ENCODE measurements at places on chromosomes 2 and 18.
A peak's percentile ranks its signal among the peaks of the same experiment; 100 is the strongest.

DNA sequence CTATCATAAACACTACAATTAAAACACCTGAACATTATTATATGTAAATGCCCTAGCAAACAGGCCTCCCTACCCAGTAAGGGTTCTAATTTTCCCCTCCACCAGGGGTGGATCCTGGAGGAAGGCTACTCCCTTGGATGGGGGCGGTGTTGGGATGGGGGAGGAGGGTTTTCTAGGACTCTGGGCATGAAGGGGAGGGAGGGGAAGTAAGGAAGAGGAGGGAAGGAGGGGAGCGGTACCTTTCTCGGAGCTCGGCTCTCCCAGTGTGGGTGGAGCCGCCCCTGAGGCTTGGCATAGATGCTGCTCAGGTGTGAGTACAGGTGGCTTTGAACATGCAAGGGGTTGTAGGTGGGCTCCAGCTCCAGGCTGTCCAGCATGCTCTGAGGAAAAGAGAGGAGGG, 5.4 kb downstream of the DOK1 start:
- no peak for DNase-seq

DNA sequence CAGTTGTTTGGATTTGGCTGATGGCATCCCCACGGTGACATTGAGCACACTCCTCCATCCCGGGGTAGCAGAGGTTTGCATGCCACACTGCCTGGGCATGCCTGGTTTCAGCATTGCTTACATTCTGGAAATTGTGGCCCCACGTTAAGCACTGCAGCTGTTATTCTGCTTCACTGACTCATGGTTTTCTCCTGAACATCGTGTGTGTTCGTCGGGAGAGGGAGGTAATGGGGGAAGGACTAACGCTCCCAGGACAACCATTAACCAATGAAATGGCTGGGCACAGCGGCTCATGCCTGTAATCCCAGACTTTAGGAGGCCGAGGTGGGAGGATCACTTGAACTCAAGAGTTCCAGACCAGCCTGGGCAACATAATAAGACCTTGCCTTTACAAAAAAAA, 28.2 kb upstream of the YWHAQ start:
- DNase-seq: no peak

DNA sequence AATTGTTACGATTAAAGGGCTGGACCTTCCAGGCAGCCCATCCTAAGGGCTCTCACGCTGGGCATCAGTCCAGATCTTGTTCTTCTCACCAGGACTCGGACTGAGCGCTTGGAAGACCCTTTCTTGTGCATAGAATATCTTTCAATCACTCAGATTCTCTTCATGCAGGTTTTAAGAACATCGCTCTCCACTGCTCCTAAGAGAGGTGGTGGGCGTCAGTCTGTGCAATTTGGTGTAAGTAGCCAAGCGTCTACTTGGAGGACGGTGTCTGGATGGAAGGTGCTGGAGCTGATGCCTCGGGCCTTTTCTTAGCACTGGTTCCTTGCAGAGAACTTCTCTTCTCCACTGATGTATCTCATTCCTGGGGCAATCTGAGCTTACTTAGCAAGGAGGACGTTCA, 68.7 kb downstream of the ASB1 start:
- no peak for DNase-seq

- no peak for DNase-seq
These were observed 168.7 kb downstream of the NRXN1 start for GRCh38 chr2:50863218-50863617.

DNA sequence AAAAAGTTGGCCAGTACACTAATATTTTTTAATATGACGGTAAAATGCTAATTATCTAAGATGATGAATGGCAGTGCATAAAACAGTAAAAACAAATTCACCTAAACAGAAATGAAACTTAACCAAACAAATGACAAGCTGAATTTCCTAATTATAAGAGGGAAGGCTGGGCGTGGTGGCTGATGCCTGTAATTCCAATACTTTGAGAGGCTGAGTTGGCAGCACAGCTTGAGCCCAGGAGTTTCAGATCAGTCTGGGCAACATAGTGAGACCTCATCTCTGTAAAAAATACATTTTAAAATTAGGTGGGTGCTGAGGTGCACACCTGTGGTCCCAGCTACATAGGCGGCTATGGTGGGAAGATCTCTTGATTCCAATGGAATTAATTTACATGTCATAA, 120.1 kb downstream of the USP34 start:
- no peak for DNase-seq

DNA sequence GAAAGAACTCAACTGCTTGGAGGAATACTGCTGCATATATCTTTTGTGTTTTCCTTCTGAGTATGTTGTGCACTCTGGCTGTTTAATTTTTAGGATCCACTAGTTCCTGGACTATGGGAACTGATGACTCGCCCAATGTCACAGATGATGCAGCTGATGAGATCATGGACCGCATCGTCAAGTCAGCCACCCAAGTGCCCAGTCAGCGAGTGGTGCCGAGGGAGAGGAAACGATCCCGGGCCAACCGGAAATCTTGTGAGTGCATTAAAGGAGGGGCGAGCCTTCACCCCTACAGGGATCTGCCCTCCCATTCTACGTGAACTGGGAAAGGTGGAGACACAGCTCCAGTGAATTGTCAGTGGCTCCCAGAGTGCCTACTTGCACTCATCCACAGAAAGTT, 59.6 kb downstream of the TPGS2 start:
- no peak for DNase-seq

DNA sequence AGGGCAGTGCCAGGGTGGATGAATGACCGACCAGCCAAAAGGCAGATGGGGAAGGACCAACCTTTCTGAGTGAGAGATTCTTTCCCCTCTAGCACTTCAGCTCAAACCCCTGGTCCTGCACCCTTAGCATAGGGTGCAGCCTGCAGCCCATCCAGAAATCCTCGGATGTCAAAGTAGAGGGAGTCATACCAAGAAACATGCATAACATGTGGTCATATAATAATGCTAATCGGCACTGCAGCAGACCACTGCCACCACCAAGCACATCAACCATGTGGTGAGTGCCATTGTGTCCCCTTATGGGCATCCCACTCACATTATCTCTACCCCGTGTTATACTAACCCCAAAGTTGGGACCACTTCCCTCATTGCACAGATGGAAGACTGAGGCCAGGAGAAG, 17.7 kb downstream of the ATOH8 start:
- DNase-seq: no peak

DNA sequence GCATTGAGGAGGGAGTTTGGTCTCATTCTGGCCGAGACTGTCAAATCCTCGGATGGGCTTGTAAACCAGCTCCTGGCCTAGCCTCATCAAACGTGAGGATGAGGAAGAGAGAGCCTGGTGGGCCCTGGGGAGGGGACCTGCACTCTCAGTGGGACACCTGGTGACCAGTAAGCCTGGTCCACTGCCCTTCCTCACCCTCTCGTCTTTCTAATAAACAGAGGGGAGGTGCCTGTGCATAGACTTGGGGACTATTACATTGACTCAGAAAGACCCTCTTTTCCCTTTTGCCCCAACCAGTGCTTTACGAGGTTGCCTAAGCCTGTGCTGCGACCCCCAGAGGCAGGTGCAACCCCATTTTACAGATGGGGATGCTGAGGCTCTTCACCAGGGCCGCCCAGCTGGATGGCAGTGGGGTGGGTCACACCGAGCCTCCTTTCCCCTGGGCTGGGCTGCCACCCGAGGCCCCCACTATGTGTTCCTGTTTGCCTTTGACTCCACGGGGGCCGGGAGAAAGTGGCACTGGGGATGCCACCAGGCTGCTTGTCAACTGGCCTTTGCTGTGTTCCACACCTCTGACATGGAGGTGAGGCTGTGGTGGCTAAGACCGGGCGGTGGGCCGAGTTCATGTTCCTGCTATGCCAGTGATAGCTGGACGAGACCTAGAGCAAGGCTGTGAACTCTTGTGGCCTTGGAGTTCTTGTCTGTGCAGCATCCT, 85.9 kb downstream of the GLI2 start:
- no peak for DNase-seq

GRCh38 chr2:95552911-95553310, 38.9 kb upstream of the TRIM43 start:
- DNase-seq: no peak

- DNase-seq: no peak
These were observed 167.4 kb downstream of the SP3 start for GRCh38 chr2:173797586-173798263.

DNA sequence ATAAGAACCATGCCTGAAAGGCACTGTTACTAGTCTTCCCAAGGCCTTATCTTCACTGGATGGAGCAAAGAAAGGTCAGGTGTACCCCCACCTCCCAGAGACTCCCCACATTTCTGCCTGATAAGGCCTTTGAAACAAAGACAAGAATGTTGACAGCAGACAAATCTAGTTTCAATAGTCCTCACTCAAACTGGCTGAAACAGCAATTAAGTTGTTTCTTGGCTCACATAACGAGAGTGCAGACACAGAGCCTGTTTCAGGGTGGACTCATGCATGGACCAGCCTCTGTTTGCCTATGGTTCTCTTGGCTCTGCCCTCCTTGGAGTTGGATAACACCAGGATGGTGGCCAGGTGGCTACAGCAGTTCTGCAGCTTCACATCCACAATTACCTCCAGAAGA, 7.5 kb upstream of the CFAP221 start:
- no peak for DNase-seq

DNA sequence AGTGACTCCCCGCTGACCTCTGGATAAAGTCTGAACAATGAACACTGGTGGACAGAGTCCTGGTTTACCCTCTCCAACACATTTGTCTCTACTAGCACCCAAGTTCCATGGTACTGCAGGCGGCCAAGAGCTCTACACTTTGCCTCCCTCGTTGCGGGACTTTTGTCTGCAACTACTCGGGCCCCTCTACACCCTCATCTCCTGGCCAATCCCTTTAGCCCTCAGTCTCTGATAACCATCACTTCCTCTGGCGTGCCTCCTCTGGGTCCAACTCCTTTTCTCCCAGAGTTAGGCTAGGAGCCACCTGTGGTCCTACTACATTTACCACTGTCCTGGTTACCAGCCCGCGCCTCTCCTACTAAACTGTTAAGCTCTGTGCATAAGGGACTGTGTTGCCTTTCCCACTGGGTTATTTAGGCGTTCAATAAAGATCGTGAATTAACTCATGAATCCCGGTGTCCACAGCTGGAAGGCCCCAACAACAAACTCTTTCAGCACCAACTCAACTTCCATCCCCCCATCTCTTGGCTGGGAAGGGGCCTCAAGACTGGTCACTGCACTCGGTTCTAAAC, 757 bp downstream of the HDHD2 start:
- DNase-seq: no peak

DNA sequence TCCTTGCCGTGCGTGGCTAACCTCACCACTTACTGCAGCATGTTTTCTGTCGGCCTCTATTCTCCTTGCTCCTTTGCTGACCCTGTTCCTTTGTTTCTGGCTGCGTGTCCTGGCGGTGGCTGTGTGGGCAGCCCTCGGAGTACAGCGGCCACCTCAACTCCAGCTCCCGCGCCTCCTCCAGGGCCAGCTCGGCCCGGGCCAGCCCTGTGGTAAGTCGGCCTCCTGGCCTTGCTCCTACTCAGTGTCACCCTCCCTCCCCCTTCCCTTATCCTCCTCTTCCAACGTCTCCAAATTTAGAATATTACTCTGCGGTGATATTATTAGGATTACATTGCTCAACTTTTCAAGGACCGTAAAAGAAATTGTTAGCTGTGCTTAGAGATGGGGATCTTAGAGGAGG, 59.5 kb upstream of the RBM44 start:
- peak; percentile 93 for DNase-seq
